ENCODE measurements at places on chromosomes 4 and X.

DNA sequence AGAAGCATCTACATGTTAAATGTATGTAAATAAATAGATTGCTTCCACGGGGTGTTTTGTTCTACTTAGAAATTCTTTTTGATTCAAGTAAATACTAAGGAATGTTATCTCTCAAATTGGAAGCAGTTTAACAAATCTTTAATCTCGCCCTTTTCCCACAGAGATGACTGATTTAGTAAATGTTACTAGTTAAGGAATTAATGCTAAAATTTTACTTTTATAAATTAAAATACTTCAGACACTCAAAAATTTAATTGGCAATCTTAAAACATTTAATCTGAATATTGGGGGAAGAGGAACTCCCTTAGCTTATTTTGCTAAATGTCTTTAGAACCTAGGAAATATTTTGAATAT, 12.1 kb downstream of the LARP7 start:
- DNase-seq = no peak

DNA sequence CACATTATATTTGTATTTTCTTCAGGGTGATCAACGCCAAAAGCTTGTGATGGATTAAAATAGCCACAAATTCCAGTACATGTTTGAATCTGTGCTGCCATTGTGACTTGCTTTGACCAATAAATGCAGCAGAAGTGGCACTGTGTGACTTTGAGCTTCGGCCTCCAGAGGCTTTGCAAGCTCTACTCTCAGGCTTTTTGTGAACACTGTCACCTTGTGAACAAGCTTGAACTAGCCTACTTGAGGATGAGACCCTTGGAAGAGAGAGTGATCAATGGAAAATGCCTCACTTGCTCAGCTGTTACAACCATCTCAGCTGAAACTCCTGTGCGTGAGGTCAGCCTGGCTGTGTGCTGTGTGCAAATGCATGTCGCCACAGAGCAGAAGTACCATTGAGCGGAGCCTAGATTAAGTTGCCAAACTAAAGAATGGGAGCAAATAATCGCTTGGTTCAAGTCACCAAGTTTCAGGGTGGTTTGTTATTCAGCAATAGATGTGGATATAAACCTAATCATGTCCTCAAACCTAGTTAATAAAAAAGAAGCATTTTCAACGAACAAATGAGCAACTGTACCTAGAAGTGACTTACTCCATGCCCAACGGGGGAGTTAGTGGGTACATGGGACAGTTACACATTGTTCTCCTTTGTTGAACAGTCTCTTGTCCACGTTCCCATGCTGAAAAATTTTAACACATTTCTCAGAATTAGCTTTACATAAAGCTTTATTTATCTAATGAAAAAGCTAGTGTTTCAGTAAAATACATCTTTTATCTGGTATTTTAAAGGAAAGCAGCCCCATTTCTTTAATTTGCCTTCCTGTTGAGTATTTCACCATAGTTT, 23.5 kb downstream of the NOA1 start:
- DNase-seq = no peak

GRCh38 chr4:43374216-43374751, 481.8 kb downstream of the GRXCR1 start:
- DNase-seq = no peak

GRCh38 chr4:2043396-2044118, 15.6 kb upstream of the NAT8L start:
- DNase-seq = no peak

- DNase-seq = no peak
Observed at GRCh38 chr4:150581641-150582051, 305 bp upstream of the MAB21L2 start.

DNA sequence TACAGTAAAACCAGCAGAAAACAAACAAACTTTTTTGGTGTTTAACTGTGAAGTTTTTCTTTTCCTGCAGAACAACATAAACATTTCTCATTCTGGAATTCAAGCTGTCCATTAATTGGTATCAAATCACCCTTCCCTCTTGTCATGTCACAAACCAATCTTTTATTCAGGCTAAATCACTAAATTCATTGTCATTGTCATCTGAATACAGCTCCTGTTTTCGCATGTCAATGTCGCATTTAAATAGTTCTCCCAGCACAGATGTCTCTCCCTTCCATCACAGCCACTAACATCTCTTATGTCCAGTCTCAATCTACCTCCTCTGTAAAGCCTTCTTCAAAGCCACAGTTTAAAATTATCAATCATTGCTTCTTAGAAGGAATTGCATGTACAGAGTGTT, 192.1 kb upstream of the PCDH10 start:
- no peak for DNase-seq

DNA sequence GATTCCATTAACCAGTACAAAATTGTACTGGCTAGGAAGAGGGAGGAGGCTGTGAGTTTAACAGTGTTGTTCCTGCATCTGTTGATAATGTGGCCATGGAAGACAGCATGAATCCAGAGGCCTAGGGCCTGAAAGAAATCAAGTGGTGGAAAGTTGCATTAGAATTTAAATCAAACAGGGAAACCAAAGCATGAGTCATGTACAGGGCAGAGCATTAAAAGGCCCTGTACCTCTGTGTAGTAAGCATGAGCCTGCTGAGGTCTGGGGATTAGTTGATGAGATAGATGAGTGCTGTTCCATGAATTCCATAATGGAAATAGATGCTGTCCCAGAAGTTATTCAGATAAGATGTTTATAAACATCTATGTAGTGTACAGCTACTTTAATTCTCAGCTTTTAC, 58.3 kb downstream of the MID1IP1 start:
- no peak for DNase-seq

GRCh38 chrX:18034504-18034903, 173.4 kb upstream of the RAI2 start:
- no peak for DNase-seq

DNA sequence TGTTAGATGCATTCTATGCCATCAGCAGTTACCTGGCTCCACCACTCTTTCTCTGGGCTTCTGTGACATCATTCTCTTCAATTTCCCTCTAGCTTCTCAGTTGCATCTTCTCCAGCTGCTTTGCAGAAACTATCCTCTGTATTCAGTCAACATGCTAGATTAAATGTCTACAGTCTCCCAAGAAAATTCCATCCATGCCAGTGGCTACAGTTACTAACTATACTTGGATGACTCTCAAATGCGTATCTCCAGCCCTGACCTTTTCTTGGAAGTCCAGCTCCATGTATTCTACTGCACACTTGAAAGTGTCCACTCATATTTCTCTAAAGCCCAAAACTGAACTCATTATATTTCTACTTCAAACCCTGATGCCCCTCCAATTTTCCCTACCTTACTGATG, 232.3 kb upstream of the TENM3 start:
- DNase-seq = no peak

- no peak for DNase-seq
Observed at GRCh38 chrX:153488231-153488914, 6.4 kb upstream of the BGN start.

- no peak for DNase-seq
Observed at GRCh38 chrX:108417257-108417656, 21.0 kb downstream of the COL4A6 start.

DNA sequence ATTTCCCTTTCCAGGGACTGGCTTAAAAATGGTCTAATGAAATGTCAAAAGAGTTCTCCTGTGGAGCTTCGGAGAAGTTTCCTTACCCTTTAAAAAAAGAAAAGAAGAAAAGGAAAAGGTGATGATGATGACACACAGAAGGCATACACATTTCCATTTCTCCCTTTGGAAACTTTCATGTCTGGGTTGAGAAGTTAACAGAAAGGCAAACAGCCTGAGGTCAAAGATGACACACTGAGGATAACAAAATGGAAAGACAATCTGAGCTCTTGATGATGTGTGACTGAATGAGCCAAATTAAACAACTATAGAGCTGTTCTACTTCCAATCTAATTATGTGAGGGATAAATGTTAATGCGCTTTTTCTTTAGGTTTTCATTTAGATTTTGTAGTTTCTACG, 32.2 kb downstream of the NFXL1 start:
- DNase-seq = no peak

- no peak for DNase-seq
Observed at GRCh38 chr4:7055111-7055989, 12.2 kb downstream of the TADA2B start.

DNA sequence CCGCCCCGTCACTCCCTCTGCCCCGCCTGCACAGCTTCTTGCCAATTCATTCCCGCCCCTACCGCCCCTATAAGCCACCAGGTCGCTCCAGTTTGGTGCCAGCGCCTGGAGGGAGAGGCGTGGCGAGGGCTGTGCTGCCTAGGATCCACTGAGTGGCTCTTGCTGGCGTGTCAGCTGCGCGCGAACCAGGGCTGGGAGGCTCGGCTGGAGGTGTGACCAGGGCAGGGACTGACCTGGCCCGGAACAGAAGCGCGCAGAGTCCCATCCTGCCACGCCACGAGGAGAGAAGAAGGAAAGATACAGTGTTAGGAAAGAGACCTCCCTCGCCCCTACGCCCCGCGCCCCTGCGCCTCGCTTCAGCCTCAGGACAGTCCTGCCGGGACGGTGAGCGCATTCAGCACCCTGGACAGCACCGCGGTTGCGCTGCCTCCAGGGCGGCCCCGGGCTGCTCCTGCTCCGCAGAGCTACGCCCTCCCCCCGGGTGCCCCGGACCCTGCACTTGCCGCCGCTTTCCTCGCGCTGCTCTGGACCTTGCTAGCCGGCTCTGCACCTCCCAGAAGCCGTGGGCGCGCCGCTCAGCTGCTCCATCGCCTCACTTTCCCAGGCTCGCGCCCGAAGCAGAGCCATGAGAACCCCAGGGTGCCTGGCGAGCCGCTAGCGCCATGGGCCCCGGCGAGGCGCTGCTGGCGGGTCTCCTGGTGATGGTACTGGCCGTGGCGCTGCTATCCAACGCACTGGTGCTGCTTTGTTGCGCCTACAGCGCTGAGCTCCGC, at the start of gene GPR78:
Gene GPR78 (plus strand): TSS at position 72 of the 773 bp plus-strand sequence. CDS start 591 bp downstream, at position 663.
- DNase-seq = no peak

- DNase-seq = no peak
Observed at GRCh38 chrX:153476666-153477363, 6.4 kb upstream of the HAUS7 start.

GRCh38 chr4:40204507-40205258, 7.9 kb downstream of the RHOH start:
- no peak for DNase-seq

DNA sequence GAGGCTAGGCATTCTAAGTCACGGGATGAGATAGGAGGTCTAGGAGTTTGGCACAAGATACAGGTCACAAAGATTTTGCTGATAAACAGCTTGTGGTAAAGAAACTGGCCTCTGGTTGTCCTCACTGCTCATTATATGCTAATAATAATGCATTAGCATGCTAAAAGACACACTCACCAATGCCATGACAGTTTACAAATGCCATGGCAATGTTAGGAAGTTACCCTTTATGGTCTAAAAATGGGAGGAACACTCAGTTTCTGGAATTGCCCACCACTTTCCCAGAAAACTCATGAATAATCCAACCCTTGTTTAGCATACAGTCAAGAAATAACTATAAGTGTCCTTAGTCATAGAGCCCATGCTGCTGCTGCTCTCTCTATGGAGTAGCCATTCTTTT, 286.9 kb downstream of the ZNF674 start:
- no peak for DNase-seq

DNA sequence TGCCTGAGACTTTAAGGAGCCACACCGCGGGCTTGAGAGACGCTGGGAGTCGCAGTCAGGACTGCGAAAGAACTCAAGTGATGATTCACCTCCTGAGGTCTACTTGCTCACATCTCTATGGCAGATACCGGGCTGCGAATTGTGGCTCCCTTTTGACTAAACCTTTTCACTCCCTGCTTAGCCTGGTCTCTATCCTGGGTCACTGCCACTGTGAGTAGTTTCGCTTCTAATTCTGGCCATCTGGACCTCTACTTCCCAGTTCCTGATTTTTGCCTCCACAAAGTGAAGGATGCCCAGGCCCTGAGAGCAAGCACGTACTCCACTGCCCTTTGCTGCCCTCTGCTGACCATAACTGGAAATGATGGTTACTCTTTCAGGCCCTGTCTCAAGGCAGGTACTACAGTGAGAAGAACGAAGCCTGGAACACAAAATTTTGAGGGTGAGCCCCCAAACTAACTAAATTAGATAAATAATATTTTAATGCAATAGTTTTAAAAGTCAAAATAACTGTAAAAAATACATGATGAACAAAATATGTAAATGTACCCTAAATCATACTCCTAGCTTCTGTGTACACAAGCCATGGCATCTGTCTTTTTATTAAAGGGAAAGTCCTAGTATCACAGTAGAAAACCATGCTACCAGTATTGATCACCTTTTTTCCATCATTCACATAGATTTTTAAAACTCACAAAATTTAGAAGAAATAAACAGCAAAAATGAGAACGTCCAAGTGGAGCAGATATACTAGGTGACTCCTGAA, 16.7 kb downstream of the MAD2L1 start:
- peak; percentile 73 for DNase-seq

- no peak for DNase-seq
Observed at GRCh38 chr4:7412554-7412912, 22.2 kb downstream of the PSAPL1 start.

GRCh38 chrX:47283015-47283771, 50.4 kb downstream of the USP11 start:
- peak; percentile 10 for DNase-seq

GRCh38 chrX:50905334-50905733, 5.2 kb upstream of the BMP15 start:
- no peak for DNase-seq

- DNase-seq = no peak
Observed at GRCh38 chr4:8919651-8920288, 48.1 kb upstream of the HMX1 start.

- no peak for DNase-seq
Observed at GRCh38 chr4:99679204-99679603, 21.6 kb upstream of the C4orf54 start.

- DNase-seq = no peak
Observed at GRCh38 chr4:33785843-33786242, 2458.5 kb downstream of the ARAP2 start.

- DNase-seq = no peak
Observed at GRCh38 chr4:119028296-119028695, 107.3 kb upstream of the MYOZ2 start.

DNA sequence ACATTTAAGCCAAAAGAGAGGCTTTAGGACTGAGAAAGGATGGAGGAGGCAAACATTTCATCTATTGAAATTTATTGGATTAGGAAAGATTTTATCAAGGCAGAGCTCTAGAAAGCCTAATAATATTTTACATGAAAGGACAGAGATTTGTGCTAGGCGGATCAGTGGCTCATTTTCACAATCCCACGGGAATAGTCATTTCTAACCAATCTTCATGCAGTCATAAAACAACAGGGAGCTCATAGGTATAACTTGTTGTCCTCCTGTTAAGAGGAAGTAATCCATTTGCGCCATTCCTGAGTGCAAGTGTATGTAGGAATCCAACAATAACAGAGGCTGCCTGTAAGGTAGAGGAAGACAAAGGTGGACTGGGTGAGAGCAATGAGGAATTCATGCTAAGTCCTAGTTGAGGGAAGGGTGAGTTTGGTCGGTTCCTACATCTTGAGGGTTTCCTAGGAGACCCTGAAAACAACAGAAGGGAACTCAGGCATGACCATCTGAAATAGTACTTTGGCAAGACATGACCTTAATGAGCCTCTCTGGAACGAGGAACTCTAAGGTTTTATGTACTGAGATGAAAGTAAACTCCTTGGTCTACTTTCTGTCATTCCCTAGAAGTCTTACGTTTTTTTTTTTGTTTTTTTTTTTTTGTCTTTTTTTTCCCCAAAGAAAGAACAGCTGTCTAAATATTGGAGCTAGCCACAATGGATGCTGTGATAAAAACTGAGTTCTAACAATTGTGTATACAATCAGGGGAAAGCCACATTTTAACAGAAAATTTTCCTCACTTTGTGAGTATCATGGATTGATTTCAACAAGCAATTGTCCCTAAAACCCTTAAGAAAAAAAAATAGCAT, 89.7 kb downstream of the GEMIN8 start:
- DNase-seq = peak; percentile 25

Data from NCI-H1930 (cell line).